ENCODE measurements at places on chromosomes 12 and 14.

DNA sequence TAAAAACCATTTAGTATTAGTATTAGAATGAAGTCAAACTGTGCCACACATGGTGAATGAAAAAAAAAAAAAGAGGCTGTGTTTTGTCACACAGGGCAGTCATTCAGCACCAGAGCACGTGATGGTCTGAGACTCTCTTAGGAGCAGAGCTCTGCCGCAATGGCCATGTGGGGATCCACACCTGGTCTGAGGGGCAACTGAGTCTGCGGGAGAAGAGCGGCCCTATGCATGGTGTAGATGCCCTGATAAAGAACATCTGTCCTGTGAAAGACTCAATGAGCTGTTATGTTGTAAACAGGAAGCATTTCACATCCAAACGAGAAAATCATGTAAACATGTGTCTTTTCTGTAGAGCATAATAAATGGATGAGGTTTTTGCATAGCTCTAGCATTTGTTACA is 12.2 kb upstream of the BDKRB1 start:
- DNase-seq: no peak

- no peak for DNase-seq
Measured at GRCh38 chr12:94594443-94594825, 55.9 kb downstream of the TMCC3 start.

- DNase-seq: no peak
Measured at GRCh38 chr12:44531320-44531971, 344.7 kb downstream of the NELL2 start.

GRCh38 chr12:90399357-90399756 is 555.6 kb downstream of the CCER1 start:
- DNase-seq: no peak

DNA sequence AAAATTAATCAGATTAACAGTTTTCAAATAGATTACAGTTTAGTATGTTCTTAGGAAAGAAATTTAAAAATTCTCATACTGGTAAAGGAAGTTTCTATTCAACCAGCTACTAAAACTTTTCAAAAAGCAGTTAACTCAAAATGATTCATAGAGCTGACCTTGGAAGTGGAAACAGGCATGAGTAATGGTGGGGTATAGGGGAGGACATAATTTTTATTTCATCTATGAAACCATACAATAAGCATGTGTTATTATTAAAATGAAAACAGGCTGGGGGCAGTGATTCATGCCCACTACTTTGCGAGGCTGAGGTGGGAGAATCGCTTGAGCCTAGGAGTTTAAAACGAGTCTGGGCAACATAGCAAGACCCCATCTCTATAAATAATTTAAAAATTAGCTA is 73.0 kb downstream of the DNAI7 start:
- DNase-seq: no peak

GRCh38 chr14:35261774-35262173 is 30.4 kb upstream of the PSMA6 start:
- no peak for DNase-seq

DNA sequence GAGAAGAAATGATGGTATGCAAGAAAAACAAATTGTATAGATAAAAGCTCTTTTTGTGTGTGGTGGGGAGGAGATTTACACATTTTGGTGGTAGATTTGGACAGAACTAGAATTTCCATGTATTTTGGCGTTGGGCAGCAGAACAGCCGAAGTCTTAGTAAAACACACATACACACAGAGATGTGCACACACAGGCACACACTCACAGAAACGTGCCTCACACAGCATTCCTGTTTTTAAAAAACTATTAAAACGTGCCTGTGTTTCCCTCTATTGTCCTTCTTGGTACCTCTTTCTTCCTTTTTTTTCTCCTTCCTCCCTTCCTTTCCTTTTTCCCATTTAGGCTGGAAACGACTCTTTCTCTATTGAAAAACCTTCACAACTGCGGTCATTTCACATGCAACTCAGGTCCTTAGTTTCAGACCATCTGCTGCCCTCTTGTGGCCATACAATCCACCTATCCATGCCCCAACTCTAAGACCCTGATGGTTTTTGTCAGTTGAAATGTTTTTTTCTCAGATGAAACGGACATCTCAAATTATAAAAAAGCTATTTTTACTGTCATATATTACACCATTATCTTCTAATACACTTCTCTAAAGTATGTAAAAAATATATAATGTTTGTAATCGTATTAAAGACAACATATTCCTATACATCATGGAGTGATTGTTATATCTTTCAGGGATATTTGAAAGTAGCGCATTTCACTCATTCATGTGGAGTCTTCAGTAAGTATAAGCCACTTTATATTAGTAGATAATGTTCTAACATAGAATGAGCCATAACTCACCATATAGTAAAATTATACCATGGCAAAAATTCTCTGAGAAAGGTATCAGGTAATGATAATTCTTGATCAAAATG is 386.7 kb upstream of the NOVA1 start:
- peak; percentile 34 for DNase-seq

DNA sequence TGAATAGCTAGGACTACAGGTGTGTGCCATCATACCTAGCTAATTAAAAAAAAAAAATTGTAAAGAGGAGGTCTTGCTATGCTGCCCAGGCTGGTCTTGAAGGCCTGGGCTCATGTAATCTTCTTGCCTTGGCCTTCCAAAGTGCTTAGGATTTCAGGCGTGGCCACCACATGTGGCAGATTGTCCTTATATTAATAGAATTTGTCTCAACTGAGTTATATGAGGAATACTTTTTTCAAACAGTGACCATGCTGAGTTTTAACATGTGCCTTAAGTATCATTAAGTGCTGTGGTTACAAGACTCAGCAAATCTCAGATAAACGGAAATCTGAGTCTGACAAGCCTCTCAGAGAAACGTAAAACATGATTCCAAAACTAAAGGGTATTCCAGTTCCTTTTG is 83.2 kb upstream of the FERMT2 start:
- DNase-seq: no peak

DNA sequence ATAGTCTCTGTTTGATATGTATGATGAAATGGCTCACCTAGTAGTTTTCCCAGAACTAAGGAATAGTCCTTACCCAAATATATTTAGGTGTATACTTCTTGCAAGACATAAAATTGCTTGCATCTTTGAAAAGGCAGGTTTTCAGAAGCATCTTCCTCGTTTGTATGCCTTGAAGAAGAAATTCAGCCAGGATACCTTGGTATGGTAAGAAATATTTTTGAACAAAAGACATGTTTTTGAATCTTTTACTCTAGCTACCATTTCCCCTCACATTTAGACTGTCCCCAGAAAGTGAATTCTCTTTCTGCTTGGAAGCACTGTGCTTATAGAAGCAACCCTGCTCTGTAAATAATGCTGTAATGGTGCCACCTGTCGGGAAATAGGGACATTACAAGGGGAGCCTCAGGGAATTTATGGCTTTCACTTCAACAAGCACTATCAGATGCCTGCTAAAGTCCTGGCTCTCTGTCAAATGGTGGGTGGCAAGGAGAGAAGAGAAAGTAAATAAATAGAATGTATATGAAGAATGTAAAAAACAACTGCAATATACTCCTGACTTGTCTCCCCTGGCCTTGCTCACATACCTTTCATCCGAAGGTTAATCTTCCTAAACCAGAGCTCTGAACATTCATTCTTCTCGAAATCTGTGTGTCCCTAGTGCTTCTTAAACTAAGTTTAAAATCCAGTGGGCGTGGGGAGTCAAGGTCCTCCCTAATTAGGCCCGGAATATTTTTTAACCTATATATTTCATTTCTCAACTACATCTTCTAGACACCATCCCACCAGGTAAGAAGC is 6.1 kb downstream of the CCDC184 start:
- peak; percentile 11 for DNase-seq

DNA sequence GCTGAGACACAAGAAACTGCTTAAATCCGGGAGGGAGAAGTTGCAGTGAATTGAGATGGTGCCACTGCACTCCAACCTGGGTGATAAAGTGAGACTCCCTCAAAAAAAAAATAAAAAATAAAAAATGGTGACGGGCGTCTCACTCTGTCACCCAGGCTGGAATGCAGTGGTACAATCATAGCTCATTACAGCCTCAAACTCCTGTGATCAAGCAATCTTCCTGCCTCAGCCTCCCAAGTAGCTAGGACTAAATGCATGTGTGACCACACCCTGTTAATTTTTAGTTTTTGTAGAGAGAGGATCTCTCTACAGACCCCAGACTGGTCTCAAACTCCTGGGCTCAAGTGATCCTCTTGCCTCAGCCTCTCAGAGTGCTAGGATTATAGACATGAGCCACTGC is 9.1 kb downstream of the SNX6 start:
- no peak for DNase-seq

GRCh38 chr12:68958322-68958721 is 25.4 kb upstream of the CPM start:
- no peak for DNase-seq

DNA sequence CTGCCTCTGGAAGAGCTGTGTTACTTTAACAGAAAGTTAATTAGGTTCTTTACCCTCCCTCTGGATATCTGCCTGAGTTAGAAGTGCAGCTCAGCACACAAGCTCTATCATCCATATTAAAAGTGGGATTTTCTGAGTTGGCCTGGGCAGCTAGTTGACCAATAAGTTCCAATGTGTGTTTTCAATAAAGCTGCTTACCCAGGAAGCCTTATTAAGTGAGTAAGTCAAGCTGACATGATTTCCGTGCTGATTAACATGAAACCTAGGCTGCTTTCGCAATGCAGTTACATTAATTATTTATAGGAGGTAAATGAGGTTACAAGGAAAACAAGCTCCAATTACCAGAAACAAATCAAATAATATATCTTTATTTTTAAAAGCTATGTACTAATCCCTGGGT is 4.8 kb downstream of the NEUROD4 start:
- DNase-seq: no peak

GRCh38 chr14:52078721-52079120 is 9.9 kb upstream of the NID2 start:
- DNase-seq: no peak

- no peak for DNase-seq
Measured at GRCh38 chr12:78666584-78666983, 198.0 kb upstream of the SYT1 start.

GRCh38 chr12:124195567-124195942 is 99.3 kb upstream of the RFLNA start:
- no peak for DNase-seq

DNA sequence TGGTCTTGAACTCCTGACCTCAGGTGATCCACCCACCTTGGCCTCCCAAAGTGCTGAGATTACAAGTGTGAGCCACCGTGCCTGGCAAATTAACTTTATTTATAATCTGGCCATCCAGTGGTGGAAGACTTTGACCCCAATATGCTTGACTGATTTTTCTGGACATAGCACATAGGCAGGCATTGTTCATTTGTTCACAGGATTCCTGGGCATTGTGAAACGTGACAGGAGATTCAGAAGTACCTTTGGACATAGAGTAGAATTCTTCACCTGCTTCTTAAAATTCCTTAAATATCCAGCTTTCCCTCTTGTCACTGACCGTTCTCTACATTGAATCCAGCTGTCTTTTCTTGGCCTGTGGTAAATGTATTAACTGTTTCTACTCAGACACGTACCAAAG is 103.1 kb downstream of the SCN8A start:
- no peak for DNase-seq

DNA sequence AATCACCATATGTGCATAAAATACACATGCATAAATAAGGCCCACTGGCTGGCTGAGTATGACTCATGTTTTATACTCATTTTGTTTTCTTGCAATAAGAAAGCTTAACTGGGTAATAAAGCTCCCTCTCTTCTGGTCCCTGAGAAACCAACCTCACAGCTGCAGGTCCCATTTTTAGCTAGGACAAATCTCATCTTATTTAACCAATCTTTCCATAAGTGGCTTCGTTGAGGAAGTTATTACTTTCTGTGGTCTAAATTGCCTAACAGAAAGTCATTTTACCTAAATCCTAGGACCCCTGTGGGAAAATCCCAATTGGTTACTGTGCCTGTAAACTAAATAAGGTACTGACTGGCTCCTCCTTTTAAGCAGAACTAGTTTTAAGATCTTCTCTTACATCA is 232.8 kb upstream of the FBXO33 start:
- DNase-seq: no peak

DNA sequence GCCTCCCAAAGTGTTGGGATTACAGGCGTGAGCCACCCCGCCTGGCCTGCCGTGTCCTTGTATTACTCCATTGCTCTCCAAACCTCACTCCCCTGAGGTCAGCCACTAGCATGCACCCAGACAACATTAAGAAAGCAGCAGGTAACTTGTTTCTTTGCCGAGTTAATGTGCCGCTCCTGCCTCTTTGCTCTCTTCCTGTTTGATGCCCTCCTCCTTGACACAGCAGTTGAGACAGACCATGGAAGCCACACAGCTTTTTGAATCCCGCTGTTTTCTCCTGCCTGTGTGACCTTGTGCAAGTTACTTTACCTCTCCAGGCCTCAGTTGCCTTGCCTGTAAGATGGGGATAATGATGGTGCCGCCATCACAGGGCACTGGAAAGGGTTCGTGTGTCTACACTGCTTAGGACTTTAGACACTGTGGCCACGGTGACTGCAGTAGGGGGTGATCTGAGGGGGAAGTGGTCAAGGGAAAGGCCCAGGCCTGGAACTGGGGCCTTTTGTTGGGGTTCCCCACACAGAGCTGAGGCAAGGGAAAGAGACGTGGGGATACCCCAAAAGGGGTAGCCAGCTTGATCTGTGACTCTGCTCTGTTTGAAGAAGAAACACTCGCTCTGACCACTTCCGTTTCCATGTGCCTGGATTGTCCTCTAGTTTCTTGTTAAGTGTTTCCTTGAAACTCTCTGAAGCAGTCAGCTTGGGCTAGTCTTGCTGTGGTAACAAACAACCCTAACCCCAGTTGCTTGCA is 69.3 kb downstream of the RIN3 start:
- no peak for DNase-seq

- no peak for DNase-seq
Measured at GRCh38 chr12:2737656-2738241, 57.0 kb upstream of the FKBP4 start.

DNA sequence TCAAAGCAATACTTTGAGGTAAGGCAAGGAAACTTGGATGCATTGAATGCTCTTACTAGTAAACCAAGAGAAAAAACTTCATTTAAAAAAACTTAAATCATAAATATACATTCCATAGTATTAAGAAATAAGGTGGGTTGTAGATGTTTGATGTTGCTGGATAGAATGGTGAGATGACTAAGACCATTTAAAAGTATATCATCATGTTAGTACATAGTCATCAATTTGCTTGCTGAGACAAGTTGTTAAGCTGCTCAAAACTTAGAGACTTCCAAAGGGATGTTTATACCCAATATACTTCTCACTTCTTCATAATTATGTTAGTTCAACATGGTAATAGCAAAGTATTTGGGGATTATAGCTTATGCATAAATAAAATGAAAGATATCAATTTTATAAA is 675.5 kb upstream of the MGAT4C start:
- no peak for DNase-seq

GRCh38 chr12:93979189-93979588 is 169.2 kb upstream of the PLXNC1 start:
- DNase-seq: no peak

- no peak for DNase-seq
Measured at GRCh38 chr14:104401785-104402184, 177.8 kb upstream of the C14orf180 start.

GRCh38 chr12:50353869-50354593 is 42.4 kb downstream of the FAM186A start:
- no peak for DNase-seq

DNA sequence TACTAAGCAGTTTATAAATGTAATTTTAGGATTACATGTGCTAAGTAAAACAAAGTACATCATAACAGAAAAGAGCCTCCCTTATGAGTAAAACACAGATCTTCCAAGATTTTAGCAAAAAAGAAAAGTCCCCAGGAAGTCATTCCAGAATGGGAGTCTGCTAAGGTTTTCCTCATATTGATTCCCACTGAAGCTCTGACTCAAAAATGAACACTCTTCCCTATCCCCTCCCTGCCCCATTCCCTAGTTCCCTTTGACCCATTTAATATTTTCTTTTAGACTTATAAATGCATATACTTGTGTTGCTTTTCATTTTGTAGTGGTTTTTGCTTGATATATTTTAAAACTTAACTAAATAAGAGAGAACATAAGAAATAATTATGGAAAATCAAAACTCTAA is 40.1 kb downstream of the PTGER2 start:
- no peak for DNase-seq
